Fibroblast of the aortic adventitia (primary cell): ENCODE measurements at places on chromosomes 1 and 21. TPM values are rescaled to one million over a fixed set of nuclear protein-coding genes. Genes with fewer than 3 reads are reported as not detected.

Gene TTC34
- total RNA-seq: 0.27 and 0.41 TPM in 2 replicates

DNA sequence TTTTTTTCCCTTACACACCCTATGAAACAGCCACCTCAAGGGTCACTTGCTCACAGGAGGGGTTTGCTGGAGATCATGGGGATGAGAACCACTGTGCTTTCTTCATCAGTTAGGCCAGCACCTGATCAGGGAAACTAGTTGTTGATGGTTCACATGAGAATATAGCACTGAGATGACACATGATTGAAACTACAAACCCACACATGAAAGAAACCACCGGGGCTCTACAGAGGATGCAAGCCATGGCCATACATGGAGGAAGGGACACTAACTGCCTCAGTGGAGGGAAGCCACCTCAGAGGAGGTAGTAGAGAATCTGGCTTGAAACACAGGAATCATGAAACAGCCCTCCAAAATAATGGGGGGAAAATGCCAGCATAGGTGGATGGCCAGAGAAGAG is 63.2 kb downstream of the PRKAB2 start:
- no peak for DNase-seq

Gene GNG4
- total RNA-seq: not detected in 2 replicates

Gene LRRC71
- 0.09 TPM in 1 of 2 replicates, not detected in the other for total RNA-seq

Gene ETS2
- total RNA-seq: 7.5 and 62.6 TPM in 2 replicates

Gene TACSTD2
- 0.36 and 0.82 TPM in 2 replicates for total RNA-seq

DNA sequence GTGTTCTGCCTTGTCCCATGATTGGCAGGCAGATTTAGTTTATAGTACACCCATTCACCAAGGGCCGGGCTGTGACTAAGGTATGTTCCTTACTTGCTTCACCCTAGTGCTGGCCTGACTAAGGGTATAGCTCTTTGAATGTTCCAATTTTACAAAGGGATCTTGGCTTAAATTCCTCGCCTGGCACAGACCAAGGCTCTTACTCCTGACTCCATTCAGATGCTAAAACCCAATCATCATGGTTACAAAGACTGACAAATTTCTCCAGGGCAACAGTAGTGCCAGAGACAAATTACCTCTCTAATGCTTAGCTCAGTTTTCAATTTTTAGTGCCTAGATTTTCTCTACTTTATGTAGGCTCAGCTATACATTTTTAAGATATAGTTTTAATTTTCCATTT is 11.5 kb upstream of the C1orf53 start:
- DNase-seq: no peak

- DNase-seq: no peak
Observed at GRCh38 chr1:114499478-114499877, 11.5 kb downstream of the TRIM33 start.

Gene OR2L5
- under 0.01 TPM in 1 of 2 replicates, not detected in the other for total RNA-seq

Gene NPL
- total RNA-seq: 2.3 and 3.8 TPM in 2 replicates

- no peak for DNase-seq
Observed at GRCh38 chr21:25175938-25176337, 431.3 kb downstream of the MRPL39 start.

DNA sequence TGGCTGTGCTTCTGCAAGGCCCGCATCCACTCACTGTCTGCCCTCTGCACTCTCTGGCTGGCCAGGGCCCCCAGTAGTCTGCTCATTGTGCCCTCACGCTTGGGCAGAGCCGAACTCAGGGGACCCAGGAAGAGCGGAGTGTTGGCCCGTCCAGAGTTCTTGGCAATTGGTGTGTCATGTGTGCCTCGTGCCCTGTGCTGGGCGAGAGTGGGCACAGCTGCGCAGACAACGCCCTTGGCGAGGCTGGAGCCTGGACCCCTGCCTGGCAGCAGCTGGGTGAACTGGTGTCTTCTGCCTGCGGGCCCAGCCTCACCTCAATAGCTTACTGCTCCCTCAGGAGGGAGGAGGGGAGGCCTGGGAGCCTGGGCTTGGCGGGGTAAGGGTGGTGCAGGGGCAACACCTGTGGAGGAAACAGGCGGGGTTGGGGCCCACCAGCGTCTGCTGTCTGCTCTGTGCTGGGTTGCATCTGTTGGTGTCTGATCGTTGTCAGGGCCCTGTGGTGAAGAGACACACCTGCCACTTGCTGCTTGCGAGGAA is 2.1 kb downstream of the GUK1 start:
- no peak for DNase-seq

Gene REN
- not detected in 2 replicates for total RNA-seq

Gene EIF4G3
- 58.6 and 80.6 TPM in 2 replicates for total RNA-seq

- DNase-seq: no peak
Observed at GRCh38 chr1:29909962-29910361, 673.6 kb downstream of the PTPRU start.

Gene EFNA4
- 2.4 and 5.3 TPM in 2 replicates for total RNA-seq

DNA sequence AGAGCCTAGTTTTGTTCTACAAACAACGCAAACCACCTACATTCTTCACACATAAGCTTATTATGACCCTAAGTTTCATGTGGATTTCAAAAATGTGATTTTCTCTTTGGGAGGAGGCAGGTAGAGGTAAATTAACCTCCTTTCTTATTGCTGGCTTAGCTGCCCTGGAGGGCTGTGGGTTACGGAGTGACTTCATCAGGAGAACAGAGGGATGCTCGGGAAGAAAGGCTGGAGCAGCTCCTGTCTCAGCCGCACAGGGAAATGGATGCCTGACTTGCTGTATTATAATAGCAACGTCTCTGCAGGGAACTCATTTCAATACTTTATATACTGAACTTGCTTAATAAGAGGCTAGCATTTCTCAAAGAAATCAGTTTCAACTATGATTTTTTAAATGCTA is 14.1 kb upstream of the CREG1 start:
- no peak for DNase-seq

GRCh38 chr21:35400233-35400939 is 351.3 kb upstream of the RUNX1 start:
- peak; percentile 84 for DNase-seq

Gene LRRN2
- total RNA-seq: 1.4 TPM in 1 of 2 replicates, not detected in the other

Gene CACNA1S
- not detected in 2 replicates for total RNA-seq

- no peak for DNase-seq
Observed at GRCh38 chr1:201214461-201214860, 23.8 kb downstream of the IGFN1 start.

DNA sequence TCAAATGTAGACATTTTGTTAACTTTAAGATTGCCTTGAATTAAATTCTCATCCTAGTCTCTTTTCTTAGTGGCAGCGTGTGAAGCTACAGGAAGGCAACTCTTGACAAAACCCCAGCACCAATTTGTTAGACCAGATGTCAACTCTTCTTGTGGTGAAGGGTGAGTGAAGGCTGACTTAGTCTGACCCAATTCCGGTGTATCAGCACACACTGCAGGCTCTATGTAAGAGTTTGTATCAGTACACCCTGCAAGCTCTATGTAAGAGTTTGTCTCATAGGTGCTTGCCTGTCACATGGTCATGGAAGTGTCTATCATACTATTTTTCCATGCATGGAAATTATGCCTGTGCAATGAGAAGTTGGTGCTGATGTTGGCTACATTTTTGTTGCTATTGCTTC is 16.8 kb downstream of the CR2 start:
- DNase-seq: no peak

Gene CELA3A
- total RNA-seq: not detected in 2 replicates

GRCh38 chr1:46479744-46480350 is 9.8 kb upstream of the DMBX1 start:
- DNase-seq: no peak

Gene ERG
- total RNA-seq: 6.9 and 9.9 TPM in 2 replicates

GRCh38 chr21:45467221-45467779 is 62.3 kb downstream of the COL18A1 start:
- no peak for DNase-seq

- no peak for DNase-seq
Observed at GRCh38 chr1:19164274-19165015, 45.6 kb downstream of the UBR4 start.

Gene HEYL
- total RNA-seq: not detected in 2 replicates

GRCh38 chr21:45330075-45330781 is 42.5 kb upstream of the POFUT2 start:
- peak; percentile 71 for DNase-seq

- no peak for DNase-seq
Observed at GRCh38 chr1:246254854-246255253, 252.2 kb downstream of the SMYD3 start.

DNA sequence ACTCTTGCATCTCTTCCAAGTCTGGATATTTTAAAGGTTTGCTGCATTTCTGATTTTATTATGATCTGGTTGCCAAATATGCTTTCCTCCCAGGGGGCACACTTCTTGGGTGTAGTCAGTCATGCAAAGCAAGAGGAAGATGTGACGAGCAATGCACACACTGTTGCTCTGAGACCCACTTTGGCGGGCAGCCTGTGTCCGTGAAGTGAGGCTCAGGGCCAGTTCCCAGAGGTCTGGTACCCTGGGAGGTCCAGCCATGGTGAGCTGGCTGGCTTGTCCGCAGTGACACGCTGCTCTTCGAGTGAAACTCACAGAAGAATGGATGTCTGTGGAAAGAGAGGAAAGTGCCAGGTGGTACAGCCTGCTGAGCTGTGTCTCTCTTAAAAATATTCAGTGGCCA is 52.8 kb upstream of the EDN2 start:
- DNase-seq: peak; percentile 83

Gene FAM163A
- total RNA-seq: not detected in 2 replicates

- no peak for DNase-seq
Observed at GRCh38 chr1:192709544-192709943, 73.6 kb downstream of the RGS13 start.

Gene HRNR
- total RNA-seq: not detected in 2 replicates

- peak; percentile 19 for DNase-seq
Observed at GRCh38 chr1:30668024-30668423, 55.4 kb downstream of the MATN1 start.
